CD4-positive, alpha-beta T cell treated with Interleukin-17A for 1 hour (primary cell): ENCODE measurements at places on chromosomes 12 and 14.

GRCh38 chr12:100733817-100734593 is 60.6 kb upstream of the ANO4 start:
- no peak for DNase-seq

DNA sequence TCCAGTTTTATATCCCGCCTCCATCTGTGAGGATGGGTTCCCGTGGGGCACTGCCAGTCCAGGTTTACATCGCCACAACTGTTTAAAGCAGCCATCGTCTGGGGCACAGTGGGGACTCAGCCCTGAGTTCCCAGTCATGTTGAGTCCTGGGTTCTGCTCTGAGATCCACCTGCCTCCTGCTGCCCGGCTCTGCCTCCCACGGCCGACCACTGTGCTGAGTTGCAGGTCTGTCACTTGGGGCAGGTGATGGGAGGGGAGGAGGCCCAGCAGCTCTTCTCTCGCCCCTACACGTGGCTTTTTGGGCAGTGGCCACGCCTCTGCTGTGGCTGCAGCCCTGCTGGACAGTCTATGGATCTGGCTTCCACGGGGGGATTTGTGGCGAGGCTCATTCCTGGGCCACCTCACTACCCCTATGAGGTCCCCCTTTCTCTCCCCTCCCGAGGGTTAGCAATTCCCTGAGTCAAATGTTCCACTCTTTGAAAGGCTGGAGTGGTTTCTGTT is 143.0 kb downstream of the ADGRD1 start:
- DNase-seq, result no peak

DNA sequence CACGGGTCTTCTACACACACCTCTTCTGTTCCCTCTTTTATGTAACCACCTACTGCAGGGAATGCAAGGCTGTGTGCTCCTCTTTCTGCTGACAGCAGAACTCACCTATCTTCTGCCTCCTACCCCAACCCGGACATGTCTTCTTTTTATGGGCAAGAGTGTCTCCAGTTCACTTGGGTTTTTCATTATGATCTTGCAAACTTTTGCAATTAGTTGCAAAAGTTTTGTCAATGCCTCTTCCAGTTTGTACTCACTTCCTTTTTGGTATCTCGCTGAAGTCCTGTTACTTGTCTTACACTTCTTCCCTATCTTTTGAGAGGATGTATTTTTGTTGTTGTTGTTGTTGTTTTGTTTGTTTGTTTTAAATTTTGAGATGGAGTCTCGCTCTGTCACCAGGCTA is 50.6 kb downstream of the DRAM1 start:
- DNase-seq, result no peak

DNA sequence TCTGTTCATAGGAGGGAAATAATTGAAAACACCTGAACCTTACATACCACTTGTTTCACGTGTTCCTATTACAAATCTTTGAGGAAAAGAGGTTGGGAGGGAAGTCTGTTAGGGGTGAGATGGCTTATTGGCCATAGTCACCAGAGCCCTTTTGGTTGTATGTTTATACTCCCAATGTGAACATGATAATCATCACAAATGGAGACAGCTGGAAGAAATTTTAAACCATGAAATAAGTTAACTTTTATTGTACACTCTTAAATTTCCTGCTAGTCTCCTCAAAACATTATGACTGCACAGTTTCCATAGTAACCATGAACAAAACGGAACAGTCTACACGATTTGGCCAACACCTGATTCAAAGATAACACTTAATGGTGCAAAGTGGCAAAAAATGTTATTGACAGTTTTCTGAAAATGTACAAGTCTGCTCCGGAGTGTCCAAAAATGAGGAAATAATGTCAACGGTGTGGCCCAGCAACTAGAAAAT is 56.9 kb downstream of the LMNTD1 start:
- DNase-seq, result peak; percentile 24

GRCh38 chr12:132305991-132306884 is 23.2 kb downstream of the GALNT9 start:
- no peak for DNase-seq

- no peak for DNase-seq
These were observed 264.0 kb downstream of the ATXN7L3B start for GRCh38 chr12:74801625-74802024.

GRCh38 chr12:31728289-31728916 is 418 bp downstream of the AMN1 start:
- DNase-seq, result no peak

DNA sequence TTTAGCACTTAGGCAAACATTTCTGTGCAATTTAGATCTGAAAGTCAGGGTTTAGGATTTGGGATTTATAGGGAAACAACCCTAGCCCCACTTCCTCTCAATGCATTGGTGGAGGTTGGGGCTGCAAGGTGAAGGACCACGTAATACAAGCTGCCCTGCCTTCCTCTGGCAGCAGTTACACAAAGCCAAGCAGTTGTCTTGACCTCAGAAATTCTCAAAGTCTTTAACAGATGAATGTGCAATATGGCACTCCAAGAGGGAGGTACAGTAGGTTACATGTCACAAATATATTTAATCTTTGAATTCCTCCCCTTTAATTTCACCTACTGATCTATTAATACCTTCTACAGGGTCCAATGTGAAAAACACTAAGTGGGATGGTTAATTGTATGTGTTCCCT is 23.9 kb downstream of the IFNG-AS1 start:
- no peak for DNase-seq

DNA sequence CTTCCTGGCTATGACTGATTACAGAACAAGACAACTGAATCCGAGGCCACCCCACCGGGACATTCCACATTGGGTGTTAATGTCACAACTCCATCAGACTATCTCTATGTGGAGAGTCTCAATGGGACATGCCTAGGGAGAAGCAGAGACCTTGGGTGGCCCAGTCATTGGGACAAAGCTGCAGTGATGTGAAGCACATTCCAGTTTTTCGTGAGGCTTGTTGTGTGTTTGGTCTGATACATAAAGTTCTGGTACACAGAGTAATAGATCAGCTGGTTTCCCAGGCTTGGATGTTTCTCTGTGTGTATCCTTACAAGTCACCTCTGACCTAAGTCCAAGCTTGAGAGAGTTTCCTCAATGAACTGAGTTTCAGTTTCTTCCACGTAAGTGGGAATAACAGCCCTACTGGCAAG is 42.3 kb downstream of the CPM start:
- no peak for DNase-seq

- DNase-seq, result peak; percentile 45
These were observed 1.4 kb downstream of the FIGNL2 start for GRCh38 chr12:51846911-51847642.

GRCh38 chr14:62117751-62118105 is 355.5 kb downstream of the SNAPC1 start:
- DNase-seq, result no peak

DNA sequence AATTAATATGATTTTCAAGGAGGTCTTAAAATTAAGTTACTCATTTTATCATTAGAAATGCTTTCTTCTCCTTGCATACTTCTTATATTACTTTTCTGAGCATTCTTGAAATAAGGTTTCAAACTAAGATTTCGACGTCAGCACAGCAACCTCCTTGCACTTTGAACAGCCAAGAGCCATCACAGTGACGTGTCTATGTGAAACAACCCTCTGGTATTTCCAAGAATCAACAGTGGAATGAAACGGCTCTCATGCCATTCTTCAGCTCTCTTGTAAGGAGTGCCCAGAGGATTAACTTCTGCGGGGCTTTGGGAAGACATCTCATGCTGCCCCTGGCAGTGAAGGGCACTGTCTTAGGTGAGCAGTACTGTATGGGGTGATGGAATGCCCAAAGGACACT is 109.2 kb downstream of the EFCAB11 start:
- no peak for DNase-seq

DNA sequence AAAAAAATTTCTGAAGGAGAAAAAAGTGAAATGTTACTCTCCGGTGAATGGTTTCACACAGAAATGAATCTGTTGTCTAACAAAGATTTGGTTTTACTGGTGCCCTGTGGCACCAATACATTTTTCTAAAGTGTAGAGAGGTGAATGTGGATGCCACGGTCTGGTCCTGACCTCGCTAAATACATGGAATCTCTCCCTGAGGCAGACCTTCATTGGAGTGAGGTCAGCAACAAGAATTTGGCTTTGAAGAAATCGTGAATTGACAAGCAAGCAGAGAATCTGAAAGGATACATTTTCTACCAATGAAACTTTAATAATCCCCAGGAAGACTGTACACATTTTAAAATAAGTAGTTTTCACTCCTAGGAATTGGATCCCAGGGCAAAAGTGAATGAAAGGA is 81.2 kb upstream of the OTOGL start:
- no peak for DNase-seq

- no peak for DNase-seq
These were observed 59.8 kb downstream of the SERPINA3 start for GRCh38 chr14:94671870-94672444.

DNA sequence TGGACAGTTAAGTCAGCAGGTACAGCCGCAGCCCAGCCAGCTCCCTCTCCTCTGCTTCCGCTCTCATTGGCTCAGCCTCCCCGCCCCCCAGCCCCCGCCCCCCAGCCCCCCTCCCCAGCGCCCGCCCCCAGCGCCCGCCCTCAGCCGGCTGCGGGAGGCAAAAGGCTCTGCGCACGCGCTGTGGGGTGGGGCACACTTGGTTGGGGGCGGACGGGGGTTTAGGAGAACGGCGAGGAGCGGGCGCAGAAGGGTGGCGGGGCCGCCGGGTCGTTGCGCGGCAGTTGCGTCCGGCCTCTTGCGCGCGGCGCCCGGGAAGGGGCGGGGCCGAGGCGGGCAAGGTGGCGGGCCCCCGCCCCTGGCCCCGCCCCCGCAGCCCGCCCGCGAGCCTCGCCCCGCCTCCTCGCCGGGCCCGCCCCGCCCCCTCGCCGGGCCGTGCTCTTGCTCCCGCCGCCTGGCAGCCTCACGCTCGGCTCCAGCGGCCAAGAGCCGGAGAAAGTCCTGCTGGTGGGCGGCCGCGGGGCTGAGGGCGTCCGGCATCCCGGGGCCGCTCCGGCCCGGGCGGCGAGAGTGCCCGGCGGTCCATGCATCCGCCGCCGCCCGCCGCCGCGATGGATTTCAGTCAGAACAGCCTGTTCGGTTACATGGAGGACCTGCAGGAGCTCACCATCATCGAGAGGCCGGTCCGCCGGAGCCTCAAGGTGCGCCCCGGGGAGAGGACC is at the start of gene PPP4R4:
PPP4R4 (plus strand) TSS at position 438 of the 719 bp plus-strand sequence; CDS start at position 582, 144 bp downstream.
- DNase-seq, result peak; percentile 91

DNA sequence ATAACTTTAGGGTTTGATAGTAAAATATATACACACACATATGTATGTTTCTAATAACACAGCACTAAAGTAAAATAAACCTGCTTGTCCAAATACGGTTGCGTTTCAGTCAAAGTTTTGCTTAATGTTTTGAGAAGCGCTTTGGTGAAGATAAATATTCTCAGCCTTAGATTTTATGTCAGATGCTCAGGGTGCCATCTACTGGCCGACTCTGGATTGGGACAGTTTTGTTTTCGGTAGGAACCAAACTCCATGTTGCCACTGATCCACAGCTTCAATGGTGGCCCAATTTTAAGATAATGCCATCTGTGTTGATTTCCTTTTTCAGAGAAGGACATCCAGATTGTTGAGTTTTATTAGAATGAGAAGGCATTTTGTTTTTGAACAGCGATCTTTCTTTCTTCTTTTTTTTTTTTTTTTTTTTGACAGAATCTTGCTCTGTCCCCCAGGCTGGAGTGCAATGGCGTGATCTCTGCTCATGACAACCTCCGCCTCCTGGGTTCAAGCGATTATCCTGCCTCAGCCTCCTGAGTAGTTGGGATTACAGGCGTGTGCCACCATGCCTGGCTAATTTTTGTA is 43.1 kb downstream of the LLPH start:
- peak; percentile 49 for DNase-seq

DNA sequence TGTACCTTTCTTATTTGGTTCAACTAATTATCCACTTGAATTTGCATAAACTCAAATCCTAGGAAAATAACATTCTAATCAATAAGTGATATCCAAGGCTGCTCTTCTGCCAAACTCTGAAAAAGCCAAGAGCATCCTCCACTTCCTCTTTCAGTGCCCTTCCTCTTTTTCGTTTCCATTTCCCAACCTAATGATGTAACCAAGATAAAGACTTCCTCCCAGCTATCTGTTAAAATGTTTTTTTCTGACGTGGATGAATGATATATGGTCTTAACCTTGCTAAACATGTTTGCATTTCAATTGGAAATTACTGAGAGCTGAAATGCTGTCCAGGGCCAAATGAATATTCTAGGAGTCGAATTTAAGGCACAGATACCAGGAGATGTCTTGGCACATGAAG is 459.5 kb upstream of the PDE3A start:
- DNase-seq, result peak; percentile 7

DNA sequence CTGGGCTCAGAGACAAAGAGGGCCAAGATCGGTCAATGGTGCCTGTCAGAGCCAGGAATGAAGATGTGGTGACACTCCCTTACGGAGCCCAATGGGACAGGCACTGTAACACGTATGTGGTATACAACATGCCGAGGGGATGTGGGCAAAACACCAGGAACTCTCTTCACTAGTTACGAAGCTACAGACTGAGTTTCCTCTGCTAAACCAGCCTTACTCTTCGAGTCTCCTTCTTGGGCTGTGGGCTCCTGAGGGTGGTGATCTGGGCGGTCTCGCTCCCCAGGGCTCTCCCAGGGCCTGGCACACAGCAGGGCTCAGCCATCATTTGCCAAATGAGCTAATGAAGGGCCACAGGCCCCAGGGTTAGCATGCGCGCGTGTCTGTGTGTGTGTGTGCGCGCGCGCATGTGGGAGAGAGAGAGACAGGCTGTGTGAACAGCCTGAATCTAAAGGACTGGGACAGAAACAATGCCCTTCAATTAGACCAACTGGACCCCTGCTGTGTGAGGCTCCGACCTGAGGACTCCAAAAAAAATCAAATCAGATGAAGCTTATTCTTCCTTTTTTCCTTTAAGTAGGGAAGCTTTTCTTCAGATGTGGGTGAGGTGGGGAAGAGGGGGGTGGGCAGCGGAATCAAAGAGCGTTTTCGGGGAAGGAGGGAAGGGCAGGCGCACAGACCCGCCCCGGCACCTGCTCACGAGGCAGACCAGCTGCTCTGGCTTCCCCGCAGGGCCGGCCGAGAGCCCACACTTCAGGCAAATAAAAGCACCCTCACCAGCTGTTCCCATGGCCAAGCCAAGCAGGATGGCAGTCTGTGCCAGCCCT is 42.5 kb downstream of the CCDC88C start:
- DNase-seq, result peak; percentile 61

DNA sequence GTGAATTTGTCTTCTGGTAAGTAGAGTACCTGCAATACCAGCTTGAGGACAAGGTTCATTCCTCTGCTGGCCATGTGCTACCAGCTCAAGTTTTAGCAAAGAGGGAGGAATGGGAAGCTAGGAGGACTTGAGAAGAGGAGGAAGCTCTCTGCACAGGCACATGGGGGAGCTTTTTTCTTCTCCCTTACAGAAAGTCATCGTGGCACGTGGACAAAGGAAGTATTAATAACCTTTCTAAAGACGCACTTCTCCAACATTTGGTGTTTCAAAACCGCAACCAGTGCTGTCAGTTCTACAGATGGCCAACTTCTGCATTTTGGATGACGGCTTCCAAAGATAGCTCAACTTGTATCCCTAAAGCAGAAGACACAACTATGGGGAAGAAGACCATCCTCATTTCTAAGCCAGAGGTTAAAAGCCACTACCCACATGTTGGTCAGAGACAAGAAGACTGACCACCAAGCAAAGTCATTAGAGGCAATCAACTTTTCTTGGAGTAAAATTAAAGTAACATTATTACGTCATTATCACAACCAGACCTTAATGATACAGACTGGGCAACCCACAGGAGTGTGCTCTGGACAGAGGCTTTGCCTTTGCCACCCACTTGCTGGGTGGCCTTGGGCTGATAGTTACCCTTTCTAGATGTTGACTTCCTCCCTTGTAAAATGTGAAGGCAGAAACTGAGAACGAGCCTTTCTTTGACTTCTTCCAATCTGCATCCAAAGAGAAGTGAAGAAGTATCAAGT is 12.3 kb upstream of the TMED10 start:
- peak; percentile 41 for DNase-seq
